ENCODE measurements at places on chromosomes 2 and 18.

- no peak for DNase-seq
Observed at GRCh38 chr2:33522576-33522975, 46.1 kb downstream of the RASGRP3 start.

DNA sequence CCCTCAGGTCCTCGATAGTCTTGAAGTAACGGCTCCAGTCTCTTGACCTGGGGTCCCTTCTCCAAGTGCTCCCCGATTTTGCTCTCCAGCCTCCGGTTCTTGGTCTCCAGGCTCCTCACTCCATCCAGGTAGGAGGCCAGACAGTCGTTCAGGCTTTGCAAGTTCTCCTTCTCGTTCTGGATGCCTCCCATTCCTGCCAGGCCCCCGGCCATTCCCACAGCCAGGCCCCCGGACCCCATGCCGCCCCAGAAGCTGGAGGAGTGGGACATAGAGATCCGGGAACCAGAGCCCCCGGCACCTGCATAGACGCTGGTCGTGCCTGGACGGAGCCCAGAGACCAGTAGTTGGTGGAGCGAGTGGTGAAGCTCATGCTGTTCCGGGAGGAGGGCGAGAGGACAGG is 29.0 kb upstream of the RAB31 start:
- no peak for DNase-seq

- no peak for DNase-seq
Observed at GRCh38 chr2:131122496-131122895, 17.4 kb downstream of the PLEKHB2 start.

GRCh38 chr2:159803235-159803962 is 5.4 kb upstream of the CD302 start:
- DNase-seq: no peak

DNA sequence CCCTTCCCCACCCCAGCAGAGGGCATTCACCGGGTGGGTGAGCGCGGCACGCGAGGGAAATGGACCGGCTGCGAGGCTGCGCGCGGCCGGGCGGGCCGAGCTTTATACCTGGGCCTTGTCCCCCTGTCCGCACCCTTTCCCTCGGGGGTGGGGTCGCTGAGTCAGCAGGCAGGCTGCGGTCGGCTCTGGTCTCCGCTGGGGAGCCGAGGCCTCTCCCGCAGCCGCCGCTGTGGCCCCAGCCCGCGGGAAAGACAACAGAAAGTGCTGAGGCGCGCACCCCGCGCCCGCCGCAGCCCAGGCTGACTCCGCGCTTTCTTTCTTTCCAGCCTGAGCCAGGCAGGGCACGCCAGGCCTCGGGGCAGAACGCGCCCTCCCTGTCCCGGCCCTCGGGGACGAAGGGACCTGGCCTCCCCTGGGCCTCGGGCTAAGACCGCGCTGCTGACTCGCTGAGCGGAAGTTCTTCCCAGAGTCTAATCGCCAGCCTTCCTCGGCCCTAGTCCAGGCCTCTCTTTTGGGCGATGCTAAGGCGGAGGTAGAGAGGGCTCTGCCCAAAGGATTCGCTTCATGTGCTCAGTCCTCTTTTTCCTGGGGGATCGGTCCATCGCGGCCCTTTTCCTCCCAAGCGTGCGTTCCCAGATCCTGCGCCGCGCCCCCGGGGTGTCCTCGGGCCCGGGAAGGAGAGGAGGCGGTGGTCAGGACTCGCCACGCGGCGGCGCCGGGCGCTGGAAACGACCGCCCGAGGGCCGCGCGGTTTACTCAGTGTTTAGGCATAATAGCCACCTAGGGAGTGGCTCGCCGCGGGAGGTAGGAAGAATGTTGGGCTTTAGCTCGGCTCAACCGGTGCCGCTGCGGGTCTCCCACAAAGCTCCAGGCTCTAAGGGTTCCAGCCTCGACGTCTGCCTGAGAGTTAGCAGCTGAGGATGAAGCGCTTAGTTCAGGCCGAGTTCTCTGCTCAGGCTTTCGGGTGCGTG is at the start of gene CRYBA2:
Gene CRYBA2, minus strand, starts transcription at position 78 of the 971 bp plus-strand sequence. CDS start 246 bp downstream, outside the sequence.
- DNase-seq: no peak

DNA sequence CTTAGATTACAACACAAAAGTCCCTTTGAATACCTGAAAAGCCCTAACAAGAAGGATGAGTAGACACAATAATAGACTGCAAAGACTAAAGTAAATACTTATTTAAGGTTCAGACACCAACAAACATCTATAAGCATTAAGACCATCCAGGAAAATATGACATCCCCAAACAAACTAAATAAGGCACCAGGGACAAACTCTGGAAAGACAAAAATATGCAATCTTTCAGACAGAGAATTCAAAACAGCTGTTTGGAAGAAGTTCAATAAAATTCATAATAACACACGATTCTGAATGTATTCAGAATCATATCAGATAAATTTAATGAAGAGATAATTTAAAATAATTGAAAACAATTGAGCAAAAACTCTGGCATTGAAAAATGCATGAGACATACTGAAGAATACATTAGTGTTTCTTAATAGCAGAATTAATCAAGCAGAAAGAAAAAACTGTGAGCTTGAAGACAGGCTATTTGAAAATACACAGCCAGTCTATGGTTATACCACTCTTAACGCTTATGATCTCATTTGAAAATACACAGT is 1388.8 kb downstream of the DSC3 start:
- DNase-seq: no peak

- no peak for DNase-seq
Observed at GRCh38 chr2:236166796-236167296, 1.3 kb downstream of the GBX2 start.

- DNase-seq: no peak
Observed at GRCh38 chr2:151799886-151800292, 28.3 kb downstream of the ARL5A start.

DNA sequence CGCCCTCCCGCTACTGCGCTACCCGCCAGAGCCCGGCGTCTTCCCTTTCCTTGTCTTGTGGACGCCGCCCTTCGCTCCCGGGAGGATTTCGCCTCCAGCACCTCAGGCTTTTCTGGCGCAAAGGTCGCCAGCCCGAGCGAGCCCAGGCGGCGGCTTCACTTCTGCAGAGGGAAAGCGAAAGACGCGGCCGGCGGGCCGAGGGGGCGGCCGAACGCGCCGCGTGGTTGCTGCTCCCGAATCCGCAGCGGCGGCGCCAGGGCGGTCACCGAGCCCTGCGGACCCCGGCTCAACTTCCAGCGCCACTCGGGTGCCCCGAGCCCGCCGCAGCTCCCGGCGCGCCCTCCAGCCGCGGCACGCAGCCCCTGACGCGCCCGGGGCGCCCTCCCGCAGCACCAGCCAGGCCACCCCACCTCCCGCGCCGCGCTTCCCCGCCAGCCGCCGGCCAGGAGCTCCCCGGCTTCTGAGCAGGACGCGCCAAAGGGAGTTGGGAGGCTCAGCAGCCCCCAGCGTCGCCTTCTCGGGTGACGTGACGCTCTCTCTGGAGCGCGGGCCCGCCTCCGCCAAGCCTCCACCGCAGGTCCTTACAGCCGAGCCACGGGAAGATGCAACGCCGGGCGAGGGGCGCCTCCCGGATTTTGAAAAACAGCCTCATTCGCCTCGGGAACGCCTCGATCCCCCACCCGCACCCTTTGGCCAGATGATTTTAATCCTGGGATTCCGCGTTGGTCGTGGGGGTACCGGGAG is 84.9 kb upstream of the EPB41L3 start:
- no peak for DNase-seq

- DNase-seq: no peak
Observed at GRCh38 chr2:138009622-138010021, 45.3 kb downstream of the HNMT start.

DNA sequence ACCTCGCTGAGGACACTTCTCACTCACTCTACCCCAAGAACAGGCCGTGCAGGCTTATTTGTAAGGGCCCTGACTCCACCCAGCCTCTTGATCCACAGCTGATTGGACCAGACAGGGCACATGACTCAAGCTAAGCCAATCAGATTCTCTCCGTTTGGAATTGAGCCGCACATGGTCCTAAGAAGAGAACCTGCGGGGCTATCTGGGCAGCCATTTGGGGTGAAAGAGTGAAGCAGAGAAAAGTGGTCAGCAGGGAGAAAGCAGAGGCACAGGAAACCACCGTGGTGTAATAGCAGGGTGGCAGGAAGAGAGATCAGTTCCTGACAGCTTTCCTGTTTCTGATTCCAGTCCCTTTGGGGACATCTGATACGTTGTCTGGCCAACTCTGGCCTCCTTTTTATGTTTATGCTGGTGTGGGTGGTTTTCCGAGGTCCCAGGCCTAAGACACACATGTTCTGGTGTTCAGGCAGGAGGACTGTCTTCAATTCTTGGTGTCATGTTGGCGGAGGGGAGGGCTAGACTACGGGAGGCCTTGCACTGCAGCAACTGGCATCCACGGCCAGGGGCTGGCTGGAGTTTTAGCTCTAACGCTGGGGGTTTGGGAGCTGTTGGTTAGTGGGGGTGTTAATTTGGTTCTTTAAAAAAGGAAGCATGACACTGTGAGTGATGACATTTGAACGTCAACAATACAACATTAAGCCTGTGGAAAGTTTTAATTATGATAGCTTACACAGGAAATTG is 26.1 kb upstream of the SPTBN1 start:
- no peak for DNase-seq

GRCh38 chr18:79792096-79792987 is 5.4 kb upstream of the KCNG2 start:
- no peak for DNase-seq

DNA sequence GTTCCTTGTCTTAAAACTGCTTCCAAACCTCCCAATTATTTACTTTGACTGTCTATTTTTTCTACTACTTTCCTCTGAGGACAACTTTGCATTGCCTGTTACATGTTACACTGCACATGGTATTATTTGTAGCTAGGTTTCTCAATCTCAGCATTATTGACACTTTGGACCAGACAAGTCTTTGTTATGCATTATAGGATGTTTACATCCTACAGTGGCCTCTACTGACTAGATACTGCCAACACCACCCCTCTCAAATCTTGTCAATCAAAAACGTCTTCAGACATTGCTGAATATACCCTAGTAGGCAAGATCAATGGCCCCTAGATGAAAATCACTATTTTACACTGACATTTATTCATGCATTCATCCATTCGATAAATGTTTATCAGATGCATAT is 129.6 kb upstream of the DNAJC10 start:
- DNase-seq: no peak

DNA sequence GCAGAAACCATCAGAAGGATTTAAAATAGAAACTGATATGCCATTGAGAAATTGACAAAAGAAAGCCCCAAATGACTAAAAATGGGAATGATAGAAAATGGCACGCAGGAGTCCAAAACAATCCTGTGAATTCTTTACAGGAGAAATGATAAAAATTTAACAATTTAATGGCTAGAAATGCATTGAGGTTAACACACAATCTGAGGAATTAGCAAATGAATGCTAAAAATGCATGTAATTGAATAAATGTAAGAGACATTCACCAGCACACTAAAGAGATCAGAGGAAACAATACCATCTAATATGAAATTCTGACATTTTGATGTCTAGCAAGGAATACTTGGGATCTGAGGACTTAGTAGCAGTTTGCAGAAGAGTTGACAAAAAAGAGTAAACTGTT is 37.0 kb downstream of the MARCHF4 start:
- DNase-seq: no peak

- no peak for DNase-seq
Observed at GRCh38 chr18:8709248-8710059, 4.1 kb downstream of the MTCL1 start.

- DNase-seq: no peak
Observed at GRCh38 chr2:55420871-55421270, 1.2 kb upstream of the CCDC88A start.

DNA sequence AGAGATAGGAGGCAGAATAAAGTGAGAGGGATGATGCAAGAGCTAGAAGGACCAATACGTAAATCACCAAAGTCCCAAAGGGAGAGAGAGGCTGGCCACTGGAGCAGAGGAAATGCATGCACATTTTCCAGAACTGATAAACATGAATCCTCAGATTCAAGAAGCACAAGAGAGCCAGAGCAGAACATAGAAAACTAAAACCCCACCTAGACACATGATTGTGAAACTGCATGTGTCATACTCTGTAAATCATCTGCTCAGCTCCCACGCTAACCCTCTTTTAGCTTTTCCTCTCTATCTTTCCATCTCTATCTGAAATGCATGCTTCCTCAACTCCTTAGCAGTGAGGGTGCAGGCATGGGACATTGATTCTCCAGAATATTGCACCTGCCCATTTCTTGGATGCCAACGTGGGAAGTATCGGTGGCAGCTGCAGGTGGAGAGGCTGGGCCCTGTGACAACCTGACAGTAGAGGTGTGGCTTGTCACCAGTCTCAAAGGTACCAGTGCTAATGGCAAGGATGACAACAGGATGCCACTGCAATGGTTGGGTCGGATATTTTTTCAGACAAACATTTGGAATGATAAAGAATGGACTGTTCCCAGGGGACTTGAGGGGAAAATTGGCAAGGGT is 89.3 kb upstream of the OTOS start:
- DNase-seq: no peak

GRCh38 chr2:215742021-215742420 is 271.3 kb downstream of the MREG start:
- DNase-seq: no peak

GRCh38 chr2:189261431-189261841 is 81.9 kb upstream of the COL5A2 start:
- DNase-seq: no peak
